Stimulated activated CD4-positive, alpha-beta T cell treated with anti-CD3 and anti-CD28 coated beads, Interleukin-12 subunit alpha, Interleukin-12 subunit beta, amount 100 ng/mL, for 4 hours (primary cell): ENCODE measurements at places on chromosomes 6 and 20.

- no peak for DNase-seq
Measured at GRCh38 chr20:63740070-63740626, 572 bp downstream of the SLC2A4RG start.

DNA sequence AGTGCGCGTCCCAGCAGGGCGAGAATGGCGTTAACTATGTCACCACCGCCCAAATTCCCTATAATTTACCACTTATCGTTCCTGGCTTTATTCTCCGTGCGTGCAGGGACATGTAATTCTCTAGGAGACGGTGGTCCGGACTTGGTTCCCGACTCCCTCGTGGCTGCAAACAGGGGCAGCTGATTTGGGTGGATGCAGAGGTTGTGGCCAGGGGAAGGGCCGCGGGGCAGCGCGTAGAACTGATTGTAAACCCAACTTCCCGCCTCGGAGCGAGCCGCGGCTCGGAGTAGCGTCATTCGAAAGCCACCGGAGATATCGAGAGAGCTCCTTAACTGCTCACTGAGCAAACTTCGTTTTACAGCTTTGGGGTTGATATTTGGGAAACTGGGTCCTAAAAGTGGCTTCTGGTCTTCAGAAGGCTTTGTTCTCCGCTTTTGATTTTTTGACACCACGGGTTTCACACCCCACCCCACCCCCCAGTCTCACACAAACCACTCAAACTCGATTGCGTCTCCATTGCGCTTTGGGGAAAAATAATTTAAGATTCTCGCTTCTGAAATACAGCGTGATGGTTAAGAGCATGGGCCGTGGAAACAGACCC is 17.5 kb upstream of the ZSCAN9 start:
- peak; percentile 19 for DNase-seq

GRCh38 chr20:47284373-47284772 is 72.1 kb downstream of the ZMYND8 start:
- DNase-seq = no peak

DNA sequence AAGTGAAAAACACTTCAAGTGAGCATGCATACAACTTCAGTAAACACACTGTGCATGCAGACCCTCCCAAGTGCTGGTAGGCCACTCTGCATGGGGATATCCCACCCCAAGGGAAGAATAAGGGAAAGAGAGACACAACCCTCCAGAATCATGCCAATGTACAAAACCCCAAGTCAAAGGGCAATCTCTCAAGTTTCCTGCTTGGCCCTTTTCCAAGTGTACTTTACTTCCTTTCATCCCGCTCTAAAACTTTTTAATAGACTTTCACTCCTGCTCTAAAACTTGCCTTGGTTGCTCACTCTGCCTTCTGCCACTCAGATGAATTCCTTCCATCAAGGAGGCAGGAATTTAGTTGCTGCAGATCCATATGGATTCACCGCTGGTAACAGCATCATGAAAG is 205.7 kb upstream of the PROKR2 start:
- DNase-seq = no peak

DNA sequence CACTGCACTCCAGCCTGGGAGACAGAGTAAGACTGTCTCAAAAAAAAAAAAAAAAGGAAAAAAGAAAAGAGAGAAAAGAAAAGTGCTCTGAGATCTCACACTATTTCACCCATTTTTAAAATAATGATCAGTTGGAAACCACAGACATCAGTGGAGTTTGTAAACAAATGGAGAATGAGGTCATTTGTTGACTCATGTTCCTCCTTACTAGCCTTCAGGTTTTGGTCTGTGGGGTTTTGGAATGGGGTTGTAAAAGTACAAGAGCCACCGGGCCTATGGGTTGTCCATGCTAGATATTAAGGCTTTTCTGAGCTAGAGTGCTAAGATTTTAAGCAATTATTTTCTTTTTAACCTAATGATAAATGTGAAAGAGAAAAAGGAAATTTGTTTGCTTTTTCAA is 104.4 kb upstream of the PRL start:
- no peak for DNase-seq

DNA sequence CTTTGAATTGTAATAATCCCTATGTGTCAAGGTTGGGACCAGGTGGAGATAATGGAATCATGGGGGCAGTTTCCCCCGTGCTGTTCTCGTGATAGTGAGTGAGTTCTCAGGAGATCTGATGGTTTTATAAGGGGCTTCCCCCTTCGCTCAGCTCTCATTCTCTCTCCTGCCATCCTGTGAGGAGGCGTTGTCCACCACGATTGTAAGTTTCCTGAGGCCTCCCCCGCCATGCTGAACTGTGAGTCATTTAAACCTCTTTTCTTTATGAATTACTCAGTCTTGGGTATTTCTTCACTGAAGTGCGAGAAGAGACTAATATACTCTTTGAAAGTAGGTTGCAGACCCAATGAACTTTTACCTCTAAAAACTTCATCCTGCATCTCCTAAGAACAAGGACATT is 39.2 kb upstream of the KCNG1 start:
- DNase-seq = peak; percentile 29

DNA sequence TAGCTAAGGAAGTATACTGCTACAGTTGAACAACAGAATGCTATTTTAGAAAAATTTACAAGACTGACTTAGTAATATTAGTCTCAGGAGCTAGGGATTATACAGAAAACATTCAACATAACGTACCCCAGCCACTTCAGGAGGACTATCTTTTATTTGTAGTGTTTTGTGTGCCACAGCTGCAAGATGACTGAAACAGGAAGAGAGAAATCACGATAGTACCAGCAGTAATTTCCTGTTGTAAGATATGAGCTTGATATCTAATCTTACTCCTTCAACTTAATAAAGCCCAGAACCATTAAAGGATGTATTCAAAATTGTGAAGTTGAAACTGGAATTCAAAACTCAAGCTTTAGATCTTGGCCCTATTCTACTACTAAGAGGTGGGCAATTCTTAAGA is 42.1 kb downstream of the SLC35A1 start:
- no peak for DNase-seq

GRCh38 chr20:48735112-48735511 is 92.7 kb downstream of the PREX1 start:
- no peak for DNase-seq

GRCh38 chr6:147709396-147710272 is 201.1 kb downstream of the SAMD5 start:
- DNase-seq = no peak

- DNase-seq = no peak
Measured at GRCh38 chr20:59958626-59959025, 403 bp downstream of the CDH26 start.

DNA sequence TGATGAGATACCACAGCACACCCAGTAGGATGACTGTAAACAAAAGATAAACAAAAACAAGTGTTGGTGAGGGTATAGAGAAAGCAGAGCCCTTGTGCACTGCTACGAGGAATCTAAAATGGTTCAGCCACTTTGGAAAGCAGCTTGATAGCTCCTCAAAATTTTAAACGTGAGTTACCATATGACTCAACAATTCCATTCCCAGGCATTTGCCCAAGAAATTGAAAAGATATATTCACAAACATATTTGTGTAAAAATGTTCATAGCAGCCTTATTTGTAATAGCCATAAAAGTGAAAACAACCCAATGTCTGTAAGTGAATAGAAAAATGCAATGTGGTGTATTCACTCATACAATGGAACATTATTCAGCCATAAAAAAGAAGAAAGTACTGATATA is 141.0 kb upstream of the BTBD3 start:
- no peak for DNase-seq

DNA sequence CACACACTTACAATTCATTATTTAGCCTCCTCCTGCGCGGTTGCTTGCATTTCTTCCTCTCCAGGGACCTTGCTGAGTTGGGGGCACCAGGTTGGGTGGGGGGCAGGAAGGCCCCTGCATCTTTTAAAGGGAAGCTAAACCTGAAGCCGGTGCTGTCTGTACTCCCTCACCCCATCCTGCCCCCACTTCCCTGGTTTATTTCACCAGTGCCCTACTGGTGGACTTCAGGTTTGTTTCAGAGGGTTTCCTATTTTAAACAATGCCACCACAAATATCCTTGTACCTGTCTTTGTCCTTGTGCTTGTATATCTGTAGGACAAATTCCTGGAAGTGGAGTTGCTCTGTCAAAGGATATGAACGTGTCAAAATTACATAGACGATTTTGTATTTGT is 21.0 kb downstream of the PTK7 start:
- DNase-seq = no peak

- DNase-seq = no peak
Measured at GRCh38 chr6:161584051-161584450, 310.2 kb upstream of the AGPAT4 start.

DNA sequence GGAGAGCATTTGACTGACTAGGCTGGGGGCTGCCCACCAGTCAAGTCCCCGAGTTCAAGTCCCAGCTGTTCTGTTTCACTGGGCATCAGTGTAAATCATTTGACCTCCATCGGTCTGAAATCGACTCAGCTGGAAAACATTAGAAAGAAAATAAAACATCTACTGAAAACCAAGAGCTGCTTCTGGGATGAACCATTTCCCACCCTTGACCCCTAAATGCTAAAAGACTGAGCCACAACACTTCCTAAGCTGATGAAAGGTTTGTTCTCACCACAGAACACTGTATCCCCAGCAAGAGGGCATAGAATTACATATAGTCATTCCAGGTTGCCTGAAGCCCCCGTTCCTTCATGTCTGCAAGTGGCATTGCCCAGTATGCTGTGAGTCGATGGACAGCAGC is 237.0 kb upstream of the TAB2 start:
- no peak for DNase-seq

- no peak for DNase-seq
Measured at GRCh38 chr6:44076356-44077213, 50.7 kb downstream of the MRPL14 start.

DNA sequence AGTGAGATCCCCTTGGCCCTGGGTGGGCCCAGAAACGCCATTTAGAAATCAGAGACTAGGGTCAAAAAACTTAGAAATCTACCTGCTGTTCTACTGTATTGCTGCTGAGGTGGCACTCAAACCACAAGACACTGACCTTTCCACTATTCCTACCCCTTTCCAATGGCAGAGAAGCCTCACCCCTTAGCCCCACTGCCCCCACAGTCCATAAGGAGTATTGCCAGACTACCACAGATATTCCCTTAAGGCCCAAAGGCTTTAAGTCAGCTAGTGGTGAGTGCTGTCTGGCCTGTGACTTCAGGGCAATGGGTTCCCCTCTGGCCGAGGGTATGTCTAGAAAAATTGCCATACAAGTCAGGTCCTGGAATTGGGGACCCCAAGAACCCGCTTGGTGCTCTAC is 656.1 kb downstream of the COL12A1 start:
- DNase-seq = no peak

GRCh38 chr6:133835901-133836300 is 53.0 kb upstream of the TCF21 start:
- no peak for DNase-seq

GRCh38 chr6:134787261-134787877 is 162.5 kb downstream of the ALDH8A1 start:
- no peak for DNase-seq

- DNase-seq = no peak
Measured at GRCh38 chr6:111757342-111757741, 115.9 kb downstream of the FYN start.

- no peak for DNase-seq
Measured at GRCh38 chr6:76439811-76440210, 367.3 kb upstream of the IMPG1 start.

GRCh38 chr6:35831257-35832007 is 26.3 kb downstream of the LHFPL5 start:
- DNase-seq = no peak

DNA sequence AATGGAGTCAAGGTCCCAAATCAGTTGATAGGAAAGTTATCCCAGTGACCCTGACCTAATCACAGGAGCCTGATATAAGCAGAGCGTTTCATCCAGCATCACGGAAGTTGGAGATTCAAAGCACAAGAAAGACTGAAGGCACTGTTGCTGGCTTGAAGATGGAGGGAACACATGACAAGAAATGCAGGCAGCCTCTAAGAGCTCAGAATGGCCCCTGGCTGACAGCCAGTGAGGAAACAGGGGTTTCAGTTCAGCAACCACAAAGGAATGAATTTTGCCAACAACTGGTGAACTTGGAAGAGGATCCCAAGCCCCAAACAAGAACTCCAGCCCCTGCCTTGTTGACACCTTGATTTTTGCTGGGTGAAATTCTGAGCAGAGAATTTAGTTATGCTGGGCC is 778.5 kb downstream of the MAFB start:
- DNase-seq = no peak

DNA sequence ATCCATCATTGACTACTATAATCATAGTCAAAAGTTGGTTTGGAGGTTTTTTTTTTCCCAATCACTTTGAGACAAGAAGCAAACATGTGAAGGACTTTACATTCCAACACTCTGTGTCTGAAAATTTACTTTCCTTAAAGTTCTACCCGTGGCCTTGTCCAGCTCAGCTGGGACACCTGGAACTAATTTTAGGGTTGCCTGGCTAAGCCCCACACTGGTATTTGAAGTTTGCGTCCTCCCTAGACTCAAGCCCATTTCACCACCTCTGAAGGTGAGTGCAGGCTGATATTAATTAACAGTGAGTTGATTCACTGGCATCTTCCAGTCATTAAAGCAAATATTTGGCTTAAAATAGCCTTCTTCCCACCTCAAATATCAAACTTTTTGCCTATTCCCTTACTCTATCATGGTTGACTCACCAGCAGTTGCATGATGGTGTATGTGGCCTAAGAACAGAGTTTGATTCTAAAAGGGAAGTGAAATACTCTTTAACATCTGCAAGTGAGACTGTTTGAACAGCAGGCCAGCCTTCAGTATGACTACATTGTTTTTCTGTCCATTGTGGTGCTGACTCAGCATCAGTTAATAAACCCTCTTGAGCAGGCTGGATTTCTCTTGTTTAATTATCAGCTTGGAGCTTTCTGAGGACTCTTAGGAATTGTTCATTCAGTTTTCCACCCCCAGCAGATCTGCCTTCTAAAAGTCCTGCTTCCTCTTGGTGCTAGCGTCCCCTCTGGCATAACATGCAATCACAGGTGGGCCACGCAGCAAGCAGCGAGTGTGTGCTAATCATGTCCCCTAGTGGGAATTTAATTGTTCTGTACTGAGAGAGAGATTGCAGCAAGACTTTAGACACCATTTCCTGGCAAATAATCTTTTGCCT is 1.8 kb upstream of the PRDM1 start:
- DNase-seq = no peak

GRCh38 chr20:41191562-41192500 is 54.5 kb downstream of the PLCG1 start:
- DNase-seq = no peak

DNA sequence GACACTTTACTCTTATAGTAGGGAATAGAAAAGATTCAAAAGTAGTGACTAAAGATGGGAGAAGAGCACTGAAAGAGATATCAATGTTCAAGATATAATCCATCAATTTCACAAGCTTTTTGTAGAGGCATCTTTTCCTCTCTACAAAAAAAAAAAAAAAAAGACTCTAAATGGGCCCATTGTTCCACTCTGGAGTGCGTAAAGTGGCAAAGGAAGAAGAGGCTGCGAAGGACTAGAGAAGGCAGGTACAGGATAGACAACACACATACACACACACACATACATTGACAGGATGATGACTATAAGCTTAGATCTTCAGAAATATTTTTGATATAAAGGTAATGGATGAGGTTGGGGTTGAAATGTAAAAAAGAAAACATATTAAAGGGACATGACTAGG is 157.6 kb downstream of the HIVEP2 start:
- DNase-seq = no peak

- no peak for DNase-seq
Measured at GRCh38 chr6:90285042-90285481, 11.6 kb downstream of the BACH2 start.
